ENCODE measurements at places on chromosomes 2 and 18.

DNA sequence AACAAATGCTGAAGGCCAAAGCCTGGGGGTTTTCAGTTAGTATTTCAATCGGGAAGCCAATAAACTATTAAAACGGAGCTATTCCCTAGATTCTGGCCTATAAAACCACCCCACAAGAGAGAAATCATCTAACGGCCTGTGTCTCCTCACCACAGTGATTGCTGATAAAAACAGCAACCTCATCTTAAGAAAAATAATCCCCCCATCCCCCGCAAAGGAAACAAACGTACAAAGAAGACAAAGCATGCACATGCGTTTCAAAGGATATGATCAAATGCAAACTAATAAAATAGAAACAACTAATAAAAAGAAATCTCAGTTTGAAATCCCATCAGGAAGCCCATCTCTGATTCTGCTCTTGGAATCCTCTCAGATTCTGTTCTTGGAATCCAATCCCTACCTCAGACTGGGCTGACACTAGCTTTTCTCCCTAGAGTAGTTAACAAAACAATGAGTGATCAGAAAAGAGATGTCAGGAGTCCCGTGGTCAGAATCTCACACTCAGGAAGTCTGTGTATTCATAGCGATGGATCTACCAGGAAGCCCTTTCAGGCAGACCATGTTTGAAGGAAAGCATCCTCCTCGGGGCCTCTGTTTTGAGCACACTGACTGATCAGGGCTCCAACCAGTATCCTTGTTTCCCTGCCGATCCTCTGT is 150.7 kb downstream of the THADA start:
- DNase-seq = no peak

- no peak for DNase-seq
These were observed 157.9 kb downstream of the LRRC30 start for GRCh38 chr18:7388741-7389140.

DNA sequence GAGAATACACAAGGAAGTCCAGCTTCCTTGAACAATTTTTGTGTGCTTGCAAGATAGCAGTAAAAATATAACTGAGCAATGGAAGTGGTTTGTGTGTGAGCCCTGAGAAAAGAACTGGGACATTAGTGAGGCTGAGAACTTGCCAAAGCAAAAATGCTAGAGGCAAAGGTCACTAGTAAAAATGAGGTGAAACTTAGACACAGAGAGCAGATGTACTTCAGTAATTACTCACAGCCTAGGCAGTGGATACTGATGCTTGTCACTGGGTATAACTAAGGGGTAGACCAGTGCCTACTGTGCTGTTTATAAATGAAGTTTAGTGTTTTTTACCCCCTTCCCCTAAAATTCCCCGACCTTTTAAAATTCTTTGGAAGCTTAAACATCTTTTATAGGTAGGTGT is 450.1 kb downstream of the LPIN1 start:
- DNase-seq = no peak

- DNase-seq = no peak
These were observed 13.9 kb downstream of the IL37 start for GRCh38 chr2:112924821-112925220.

- DNase-seq = no peak
These were observed 32.4 kb upstream of the DSC1 start for GRCh38 chr18:31195063-31195462.

GRCh38 chr2:102283996-102284395 is 27.4 kb upstream of the IL1RL1 start:
- no peak for DNase-seq

- DNase-seq = no peak
These were observed 487.7 kb downstream of the ERBB4 start for GRCh38 chr2:212050871-212051270.

GRCh38 chr2:100009743-100010142 is 132.6 kb downstream of the AFF3 start:
- no peak for DNase-seq

- peak; percentile 40 for DNase-seq
These were observed 17.4 kb downstream of the LDLRAD4 start for GRCh38 chr18:13235981-13236380.

DNA sequence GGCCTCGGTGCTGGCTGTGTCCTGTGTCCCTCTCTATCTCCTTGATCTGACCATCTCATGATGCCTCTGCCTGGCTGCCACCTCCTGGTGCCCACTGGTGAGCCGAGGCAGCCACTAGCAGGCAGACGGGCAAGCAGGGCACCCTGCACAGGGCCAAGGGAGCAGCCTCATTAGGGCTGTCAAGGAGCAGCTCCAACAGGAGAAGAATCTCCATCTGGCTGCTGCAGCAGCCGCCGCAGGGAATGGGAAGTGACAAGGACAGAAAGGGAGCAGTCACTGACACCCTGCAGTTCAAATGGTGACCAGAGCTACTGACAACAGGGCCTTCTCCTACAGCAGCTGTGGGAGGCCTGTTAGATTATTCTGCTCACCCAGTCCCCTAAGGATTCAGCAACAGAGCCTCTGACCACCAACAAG is 32.6 kb downstream of the ALPK2 start:
- DNase-seq = no peak

DNA sequence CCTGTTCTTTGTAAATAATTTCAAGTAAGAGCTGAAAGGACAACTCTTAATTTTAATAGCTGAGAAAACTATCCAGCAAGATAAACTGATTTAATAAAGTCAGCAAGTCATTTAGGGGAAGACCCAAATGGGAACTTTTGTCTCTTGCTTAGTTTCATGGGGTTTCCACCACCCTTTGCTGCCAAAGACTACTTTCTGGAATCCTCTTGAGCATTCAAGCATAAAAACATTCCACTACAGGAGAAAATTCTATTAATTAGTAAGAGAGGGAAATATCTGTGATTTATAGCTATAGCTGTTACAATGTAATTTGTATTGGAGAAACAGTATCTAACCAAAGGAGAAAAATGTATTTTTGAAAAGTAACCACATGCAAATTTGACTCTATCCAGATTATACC is 20.6 kb downstream of the EFEMP1 start:
- no peak for DNase-seq

All from substantia nigra (tissue), 51 donors.